ENCODE measurements at places on chromosomes 7 and 10.

- no peak for DNase-seq
Observed at GRCh38 chr7:130266258-130266960, at the start of gene CPA2. Gene CPA2 (plus strand): TSS chr7:130266863. CDS start chr7:130266882, 19 bp downstream.

- DNase-seq: no peak
Observed at GRCh38 chr7:31098642-31099360, 46.7 kb downstream of the ADCYAP1R1 start.

DNA sequence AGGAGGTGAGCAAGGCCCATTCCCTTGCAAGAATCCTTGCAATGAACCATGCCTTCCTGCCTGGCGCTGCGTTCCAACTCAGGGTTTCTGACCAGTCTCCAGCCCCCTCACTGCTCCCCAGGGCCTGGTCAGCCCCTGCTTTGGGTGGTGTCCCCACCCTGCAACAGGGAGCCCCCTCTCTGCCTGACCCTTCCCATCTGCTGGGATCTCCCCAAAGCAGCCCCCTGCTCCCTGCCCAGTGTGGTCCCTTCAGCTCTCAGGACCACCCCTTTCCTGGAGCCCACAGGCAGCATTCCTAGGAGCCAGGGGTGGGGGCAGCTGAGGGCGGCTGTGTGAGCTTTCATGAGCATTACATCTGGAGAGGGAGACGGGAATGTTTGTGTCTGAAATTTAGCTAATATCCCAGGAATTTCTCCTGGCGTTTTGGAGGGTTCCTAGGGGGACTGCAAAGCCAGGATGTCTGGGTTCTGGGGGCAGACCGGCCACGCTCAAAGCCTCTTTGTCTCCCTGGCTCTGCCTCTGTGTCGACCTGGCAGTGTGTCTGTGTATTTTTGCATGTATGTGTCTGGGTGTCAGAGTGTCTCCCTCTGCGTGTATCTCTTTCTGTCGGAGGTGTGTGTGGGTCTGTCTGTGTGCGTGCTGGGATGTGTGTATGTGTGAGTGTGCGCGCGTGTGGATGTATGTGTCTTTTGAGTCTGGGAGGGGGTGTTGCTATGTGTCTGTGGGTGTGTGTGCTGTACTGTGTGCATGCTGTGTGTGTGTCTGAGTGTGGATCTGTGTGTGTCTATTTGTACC, 300.5 kb upstream of the ZMIZ1 start:
- DNase-seq: no peak

DNA sequence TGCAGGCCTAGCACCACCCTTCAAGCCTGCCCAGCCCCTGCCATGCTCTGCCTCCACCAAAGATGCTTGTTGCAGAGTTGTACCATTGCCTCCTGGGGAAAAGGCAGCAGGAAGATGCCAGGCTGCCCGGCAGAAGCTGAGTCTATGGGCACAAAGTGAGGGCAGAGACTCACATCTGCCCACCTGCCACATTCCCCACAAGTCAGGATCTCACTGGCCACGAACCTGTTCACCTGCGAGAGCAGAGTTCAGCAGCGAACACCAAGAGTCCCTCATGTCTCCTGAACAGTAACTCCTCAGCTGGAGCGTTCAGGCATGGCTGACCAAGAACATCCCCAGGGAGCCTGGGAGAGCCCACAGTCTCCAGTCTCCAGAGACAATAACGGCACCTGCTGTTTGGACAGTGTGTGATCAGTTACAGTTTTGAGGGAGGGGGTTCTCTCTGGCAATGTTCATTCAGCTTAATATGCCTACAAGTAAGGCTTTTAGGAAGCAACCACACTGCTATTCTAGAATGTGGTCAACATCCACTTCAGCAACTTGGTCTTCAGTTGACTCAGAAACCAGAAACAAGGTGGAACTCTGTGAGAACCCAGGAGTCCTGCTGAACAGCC, 78.5 kb downstream of the GRID1 start:
- DNase-seq: no peak

GRCh38 chr10:97861097-97861750, 11.6 kb downstream of the GOLGA7B start:
- peak; percentile 55 for DNase-seq

DNA sequence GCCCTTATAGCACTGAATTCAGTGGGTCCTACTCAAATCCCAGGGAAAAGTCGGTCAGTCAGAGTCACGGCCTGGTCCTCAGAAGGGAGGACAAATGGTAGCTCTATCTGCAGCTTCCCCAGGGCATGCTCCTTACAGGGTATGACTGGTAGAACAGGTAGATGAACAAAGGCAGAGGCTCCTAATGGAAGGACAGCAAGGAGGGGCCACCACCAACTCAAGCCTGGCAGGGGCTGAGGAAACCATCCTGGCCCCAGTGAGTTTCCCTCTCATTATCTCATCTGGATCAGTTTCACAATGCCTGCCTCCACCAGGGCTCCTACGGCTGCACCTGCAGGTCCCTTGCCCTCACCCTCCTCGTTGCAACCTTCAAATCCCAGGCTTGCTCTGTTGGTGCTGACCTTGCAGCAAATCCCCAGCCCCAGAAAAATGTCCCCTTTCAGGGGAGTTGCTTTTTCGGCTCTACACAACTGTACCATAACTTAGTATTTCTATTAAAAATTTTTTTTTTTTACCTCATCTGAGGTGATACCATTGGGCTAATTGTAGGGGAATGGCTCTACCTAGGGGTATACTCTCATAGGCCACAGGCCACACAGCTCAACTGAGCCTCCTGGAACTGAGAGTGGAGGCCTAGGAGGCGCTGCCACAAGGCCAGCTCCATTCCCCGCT, 2.4 kb upstream of the MYO1G start:
- DNase-seq: no peak

DNA sequence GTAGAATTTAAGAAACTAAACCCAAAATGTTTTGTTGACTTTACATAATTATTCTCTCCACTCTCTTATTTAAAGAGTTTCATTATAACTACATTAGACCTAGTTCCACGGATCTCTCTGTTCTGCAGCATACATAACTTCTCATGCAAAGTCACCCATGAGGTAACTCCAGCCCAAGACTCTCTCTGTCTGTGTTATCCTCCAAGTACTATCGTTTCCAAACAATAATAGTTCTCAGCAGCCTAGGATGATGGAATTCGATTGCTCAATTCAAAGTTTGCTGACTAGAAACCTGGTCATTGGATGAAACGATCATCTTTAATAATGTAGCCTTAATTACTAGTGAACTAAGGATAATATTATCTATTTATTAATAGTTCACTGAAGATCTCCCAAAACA, 203.1 kb upstream of the PTN start:
- peak; percentile 3 for DNase-seq

GRCh38 chr10:84551437-84552120, 223.2 kb downstream of the CCSER2 start:
- DNase-seq: no peak

DNA sequence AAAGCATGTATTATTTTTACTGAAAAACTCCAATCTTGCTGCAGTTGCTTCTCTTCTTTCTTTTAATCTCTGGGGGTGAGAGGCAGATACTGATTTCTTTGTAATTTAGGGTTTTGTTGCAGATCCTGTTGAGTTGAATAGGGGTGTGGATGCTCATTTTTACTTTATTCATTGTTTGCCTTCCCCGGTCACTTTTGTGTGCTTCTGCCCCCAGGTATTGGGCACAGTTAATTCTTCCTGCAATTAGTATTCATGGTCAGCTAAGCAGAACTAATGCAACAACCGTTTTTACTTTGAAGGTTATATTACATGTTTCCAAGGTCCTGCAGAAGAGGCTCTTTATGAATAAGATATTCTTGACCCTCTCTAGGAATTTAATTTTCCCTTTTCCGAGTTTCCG, 96.4 kb downstream of the BUB3 start:
- DNase-seq: no peak

DNA sequence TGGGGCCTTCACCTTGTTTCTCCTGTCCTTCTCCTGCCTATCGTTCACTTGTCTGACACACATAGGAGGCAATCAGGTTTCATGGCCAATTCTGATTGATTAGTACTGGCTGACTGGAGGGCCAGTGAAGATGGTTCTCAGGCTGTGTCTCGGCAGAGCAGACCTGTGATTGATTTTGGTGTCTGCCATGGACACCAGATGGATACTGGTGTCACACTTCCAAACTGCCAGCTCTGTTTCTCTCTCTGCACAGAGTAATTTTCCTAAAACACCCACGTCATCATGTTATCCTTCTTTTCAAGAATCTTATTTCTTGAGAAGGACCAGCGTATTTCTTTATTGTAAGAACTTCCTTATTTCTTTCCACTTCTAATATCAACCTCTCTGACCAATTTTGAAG, 117.1 kb downstream of the ICA1 start:
- no peak for DNase-seq

GRCh38 chr7:22542254-22542653, 42.3 kb upstream of the STEAP1B start:
- no peak for DNase-seq

GRCh38 chr7:152435384-152436110, at the start of gene KMT2C:
Gene KMT2C (minus strand): TSS chr7:152436003. CDS start chr7:152435786, 217 bp downstream.
- DNase-seq: no peak

GRCh38 chr10:121999301-121999700, 10.3 kb downstream of the TACC2 start:
- no peak for DNase-seq

DNA sequence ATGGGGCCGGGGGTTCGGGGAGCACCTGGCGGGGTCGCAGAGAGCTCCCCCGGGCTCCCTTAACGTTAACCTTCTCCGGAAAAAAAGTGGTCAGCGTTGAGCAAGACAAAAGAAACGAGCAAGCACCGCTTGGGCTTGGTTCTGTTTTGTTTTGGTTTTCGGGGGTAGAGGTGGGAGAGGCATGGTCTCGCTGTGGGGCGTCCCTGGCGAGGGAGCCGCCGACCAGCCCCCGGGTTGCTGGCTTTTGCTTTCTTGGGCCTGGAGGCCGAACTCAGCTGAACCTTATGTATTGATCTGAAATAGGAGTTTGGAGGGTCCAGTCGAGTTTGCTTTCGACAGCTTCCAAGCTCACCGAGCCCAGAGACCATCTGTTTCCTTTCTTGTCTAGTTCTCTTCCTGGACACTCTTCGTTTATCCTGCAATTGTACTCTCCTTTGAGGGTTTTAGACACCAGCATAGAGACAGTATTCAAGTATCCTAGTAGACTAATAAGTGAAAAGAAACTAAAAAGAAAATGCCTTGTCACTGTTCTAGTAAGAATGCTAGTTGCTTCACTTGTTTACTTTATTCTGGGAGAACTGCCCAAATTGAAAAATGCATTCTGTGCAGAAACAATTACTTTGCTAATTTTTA, 980 bp downstream of the FHIP2A start:
- no peak for DNase-seq

DNA sequence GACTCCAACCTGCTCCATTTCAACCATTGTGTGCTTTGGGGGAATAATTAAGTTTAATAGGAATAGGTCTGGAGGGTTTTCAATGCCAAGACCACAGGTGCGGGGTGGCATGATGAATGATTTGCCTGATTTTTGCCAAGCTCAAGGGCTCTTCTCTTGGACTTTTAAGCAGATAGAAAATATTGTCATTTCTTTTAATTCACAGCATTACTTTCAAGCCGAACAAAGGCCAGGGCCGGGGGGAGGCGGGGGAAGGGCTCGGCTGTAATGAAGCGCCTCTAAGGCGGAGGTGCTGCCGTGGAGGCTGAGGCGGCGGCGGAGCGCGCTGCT, 6.5 kb downstream of the PTF1A start:
- DNase-seq: no peak

- no peak for DNase-seq
Observed at GRCh38 chr7:125592331-125592730, 662.7 kb upstream of the POT1 start.
